ENCODE measurements at places on chromosomes 7 and 10. TPM values are rescaled to one million over a fixed set of nuclear protein-coding genes. Genes with fewer than 3 reads are reported as not detected.

Gene ALOX5
- not detected for total RNA-seq

Gene LIPF
- not detected for total RNA-seq

Gene COBL
- total RNA-seq, result not detected

Gene ATE1
- total RNA-seq, result 30.2 TPM

Gene IFIT1B
- not detected for total RNA-seq

Gene RBM17
- 25.6 TPM for total RNA-seq

Gene FGFBP3
- total RNA-seq, result 0.36 TPM

Gene UNCX
- total RNA-seq, result not detected

Gene TMEM270
- not detected for total RNA-seq

Gene AOAH
- not detected for total RNA-seq

Measured in smooth muscle cell of the pulmonary artery (primary cell).